ENCODE measurements at places on chromosomes 11 and 22.

- DNase-seq, result no peak
Observed at GRCh38 chr11:112620621-112621394, 340.4 kb upstream of the NCAM1 start.

GRCh38 chr22:42280140-42280539 lies 9.7 kb upstream of the TCF20 start:
- DNase-seq, result no peak

DNA sequence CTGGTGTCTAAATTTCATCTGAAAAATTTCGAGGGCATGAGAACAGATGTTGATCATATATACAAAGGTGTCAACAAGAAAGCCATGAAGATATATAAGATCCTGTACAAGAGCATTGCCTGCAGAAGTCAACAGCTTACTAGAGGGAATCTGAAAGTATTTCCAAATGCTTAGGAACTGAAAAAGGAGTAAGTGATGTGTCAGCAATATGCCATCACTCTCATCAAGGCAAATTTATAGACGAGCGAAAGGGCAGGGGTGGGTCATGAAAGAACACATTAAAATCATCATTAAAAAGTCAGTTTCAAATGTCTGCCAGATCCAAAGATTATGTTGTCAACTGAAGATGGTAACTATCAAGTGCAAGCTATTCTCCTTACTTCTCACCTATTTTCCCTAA lies 1299.0 kb downstream of the LRRC4C start:
- no peak for DNase-seq

DNA sequence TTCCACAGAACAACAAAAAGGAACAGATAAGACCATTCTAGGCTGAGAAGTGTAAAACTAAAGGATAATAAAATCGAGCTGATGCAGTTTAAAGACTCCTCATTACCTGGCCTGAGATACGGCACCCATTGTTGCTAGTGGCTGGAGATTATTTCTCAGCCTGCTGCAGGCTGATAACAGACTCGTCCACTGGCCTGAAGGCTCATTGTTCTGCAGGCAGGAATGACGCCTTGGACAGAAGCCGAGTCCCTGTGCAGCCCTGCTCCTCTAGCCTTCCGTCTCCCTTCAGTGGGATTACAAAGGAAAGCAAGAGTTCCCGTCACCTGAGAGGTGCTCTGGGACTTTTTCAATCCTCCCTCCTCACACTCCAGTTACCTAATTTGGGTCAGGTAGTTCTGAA lies 1065.3 kb downstream of the OPCML start:
- no peak for DNase-seq

GRCh38 chr11:95547186-95547585 lies 242.4 kb downstream of the FAM76B start:
- no peak for DNase-seq

- DNase-seq, result no peak
Observed at GRCh38 chr11:14288189-14288935, 70.6 kb downstream of the RRAS2 start.

- DNase-seq, result no peak
Observed at GRCh38 chr11:73290536-73290935, 17.5 kb upstream of the ARHGEF17 start.

DNA sequence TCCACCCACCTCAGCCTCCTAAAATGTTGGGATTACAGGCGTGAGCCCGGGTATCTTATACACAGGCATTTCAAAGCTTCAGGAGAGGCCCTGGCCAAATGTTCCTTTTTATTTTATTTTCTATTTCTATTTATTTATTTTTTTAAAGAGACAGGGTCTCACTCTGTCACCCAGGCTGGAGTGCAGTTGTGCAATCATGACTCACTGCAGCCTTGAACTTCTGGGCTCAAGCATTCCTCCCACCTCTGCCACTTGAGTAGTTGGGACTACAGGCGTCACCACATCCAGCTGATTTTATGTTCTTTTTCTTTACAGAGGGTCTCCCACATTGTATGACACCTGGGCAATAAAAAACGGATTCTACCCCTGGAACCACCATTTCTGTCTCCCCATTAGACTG lies 71.2 kb downstream of the FBXO7 start:
- DNase-seq, result no peak

- DNase-seq, result no peak
Observed at GRCh38 chr11:75150879-75151278, at the start of gene SLCO2B1. Gene SLCO2B1 (plus strand): TSS chr11:75151107. CDS start chr11:75151382, 275 bp downstream.

GRCh38 chr11:9528573-9529333 lies 44.7 kb upstream of the WEE1 start:
- no peak for DNase-seq

GRCh38 chr11:109192864-109193263 lies 229.1 kb upstream of the C11orf87 start:
- no peak for DNase-seq

DNA sequence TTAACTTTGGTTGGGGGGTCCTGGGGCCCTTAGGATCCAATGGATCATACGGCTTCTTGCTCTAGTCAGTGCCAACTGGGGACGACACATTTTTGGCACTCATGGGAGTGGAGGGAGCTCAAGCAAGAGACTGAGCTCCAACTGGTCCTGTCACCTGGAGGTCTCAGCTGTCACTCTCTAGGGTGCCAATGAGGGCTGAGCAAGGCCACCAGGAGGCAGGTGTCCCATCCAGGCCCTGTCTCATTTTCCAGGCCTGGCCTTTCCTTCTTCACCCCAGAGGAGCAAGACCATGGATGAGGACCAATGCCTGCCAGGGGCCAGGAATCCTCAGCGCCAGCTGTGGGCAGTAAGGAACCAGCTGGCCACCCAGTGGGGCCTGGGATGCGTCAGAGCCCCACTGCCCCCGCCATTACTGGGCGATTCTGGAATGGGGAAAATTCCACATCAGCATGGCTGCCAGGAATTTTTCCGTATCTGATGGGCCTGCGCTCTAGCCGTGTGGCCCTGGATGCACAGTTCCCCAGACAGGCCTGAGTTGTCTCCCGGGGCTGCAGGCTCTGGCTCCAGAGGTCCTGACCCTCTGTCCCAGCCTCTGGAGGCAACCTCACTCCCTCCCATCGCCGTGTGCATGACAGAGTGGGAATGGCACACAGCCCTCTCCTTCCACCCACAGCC lies 669 bp upstream of the GAL3ST1 start:
- DNase-seq, result no peak

DNA sequence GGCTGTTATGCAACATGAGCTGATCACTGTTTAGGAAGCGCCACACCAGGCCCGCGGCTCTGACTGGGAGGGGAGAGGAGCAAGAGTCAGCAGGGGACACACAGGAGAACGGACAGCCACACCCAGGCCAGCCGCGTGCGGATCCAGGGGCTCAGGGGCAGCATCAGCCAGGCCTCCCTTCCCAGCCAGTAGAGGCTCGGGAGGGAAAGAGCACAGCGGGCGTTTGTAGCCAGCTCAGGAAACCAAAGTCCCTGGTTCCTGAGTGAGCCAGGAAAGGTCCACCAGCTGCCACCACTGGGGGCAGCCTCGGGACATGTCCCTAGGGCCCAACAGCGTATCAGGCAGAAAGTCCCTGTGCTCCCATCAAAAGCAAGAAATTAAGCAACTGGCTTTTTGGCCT lies 71.8 kb upstream of the PITPNB start:
- no peak for DNase-seq

DNA sequence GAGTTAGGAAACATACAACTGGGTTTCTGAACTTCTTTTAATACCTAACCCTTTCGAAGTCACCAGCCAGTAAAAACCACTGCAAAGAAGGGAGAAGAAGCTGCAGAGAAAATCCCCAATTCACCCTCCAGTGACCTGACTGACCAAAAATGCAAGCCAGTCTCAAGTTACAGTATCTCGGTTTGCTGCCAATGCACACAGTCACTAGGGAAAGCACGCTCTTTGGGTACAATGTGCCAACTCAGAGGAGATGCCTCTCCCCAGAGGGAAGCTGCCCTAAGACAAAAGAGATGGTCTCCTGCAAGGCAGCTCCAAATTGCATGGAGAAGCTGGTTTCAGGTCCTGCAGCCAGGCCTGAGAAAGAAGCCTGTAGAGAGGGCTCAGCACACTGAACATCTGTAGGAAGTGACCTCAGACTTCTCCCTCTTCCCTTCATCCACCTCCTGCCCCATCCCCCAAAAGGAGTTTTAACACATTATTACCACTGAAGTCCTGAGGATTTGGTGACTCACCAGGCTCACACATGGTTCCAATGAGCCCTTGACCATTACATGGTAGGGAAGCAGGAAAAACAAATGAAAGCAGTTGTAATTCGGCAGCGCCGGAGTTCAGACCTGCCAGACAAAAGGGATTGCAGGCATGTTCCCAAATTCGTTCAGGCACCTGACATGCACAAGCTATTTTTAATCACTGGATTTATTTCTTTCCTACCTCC lies 90.1 kb downstream of the ETS1 start:
- DNase-seq, result no peak

GRCh38 chr22:23115825-23116494 lies 25.8 kb downstream of the RSPH14 start:
- DNase-seq, result no peak

DNA sequence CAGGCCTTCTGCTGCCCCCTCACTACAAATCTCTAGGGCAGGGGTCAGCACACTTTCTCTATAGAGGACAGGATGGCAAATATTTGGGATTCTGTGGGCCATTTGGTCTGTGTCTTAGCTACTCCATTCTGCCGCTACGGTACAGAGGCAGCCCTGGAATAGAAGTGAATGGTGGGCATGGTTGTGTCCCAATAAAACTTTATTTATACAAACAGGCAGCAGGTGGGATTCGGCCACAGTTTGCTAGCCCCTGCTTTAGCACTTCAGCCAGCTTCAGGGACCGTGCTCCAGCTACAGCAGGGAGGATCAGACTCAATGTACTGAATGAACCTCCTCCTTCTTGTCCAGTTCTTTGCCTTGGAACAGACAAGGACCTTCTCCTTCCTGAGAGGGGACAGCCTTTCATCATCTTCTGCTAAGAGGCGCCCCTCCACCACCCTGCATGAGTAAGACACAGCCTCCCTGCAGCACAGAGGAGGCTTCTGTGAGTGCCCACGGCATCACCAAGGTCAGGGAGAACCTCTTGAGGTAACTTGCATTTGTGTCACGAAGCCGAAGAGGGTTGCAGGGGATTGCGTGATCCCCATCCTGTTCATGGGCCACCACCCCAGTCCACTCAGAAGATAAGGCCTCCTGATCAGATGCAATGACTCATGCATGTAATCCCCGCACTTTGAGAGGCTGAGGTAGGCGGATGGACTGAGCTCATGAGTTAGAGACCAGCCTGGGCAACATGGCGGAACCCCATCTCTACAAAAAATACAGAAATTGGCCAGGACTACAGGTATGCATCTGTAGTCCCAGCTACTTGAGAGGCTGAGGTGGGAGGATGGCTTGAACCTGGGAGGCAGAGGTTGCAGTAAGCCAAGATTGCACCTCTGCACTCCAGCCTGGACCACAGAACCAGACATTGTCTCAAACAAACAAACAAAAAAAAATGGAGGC lies 4.6 kb downstream of the C11orf24 start:
- no peak for DNase-seq

GRCh38 chr22:49701380-49702067 lies 126.1 kb downstream of the BRD1 start:
- no peak for DNase-seq
